ENCODE measurements at places on chromosomes 13 and 19.

DNA sequence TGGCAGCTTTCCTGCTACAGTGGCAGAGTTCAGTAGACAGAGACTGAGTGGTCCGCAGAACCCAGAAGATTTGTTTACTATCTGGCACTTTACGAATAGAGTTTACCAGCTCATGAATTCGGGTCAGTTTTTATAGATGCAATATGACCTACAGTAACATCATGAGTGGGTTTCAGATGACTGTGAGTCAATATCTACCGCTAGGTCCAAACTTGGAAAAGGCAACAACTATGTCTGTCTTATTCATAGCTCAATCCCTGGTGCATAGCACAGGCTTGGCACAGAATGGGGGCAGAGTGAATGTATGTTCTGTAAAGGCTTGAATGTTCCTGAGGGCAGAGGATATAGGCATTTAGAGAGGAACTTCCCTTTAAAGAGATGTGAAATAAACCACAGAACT, 65.2 kb downstream of the RAP2A start:
- H3K4me1 ChIP-seq = no peaks in the 10 kb centered on the region
- H3K4me3 ChIP-seq = no peak overlapping the region
- H3K36me3 ChIP-seq = no peaks in the 10 kb centered on the region
- H3K27me3 ChIP-seq = peaks cover 2% of the 10 kb centered on the region
- no peak overlapping the region for H3K27ac ChIP-seq

DNA sequence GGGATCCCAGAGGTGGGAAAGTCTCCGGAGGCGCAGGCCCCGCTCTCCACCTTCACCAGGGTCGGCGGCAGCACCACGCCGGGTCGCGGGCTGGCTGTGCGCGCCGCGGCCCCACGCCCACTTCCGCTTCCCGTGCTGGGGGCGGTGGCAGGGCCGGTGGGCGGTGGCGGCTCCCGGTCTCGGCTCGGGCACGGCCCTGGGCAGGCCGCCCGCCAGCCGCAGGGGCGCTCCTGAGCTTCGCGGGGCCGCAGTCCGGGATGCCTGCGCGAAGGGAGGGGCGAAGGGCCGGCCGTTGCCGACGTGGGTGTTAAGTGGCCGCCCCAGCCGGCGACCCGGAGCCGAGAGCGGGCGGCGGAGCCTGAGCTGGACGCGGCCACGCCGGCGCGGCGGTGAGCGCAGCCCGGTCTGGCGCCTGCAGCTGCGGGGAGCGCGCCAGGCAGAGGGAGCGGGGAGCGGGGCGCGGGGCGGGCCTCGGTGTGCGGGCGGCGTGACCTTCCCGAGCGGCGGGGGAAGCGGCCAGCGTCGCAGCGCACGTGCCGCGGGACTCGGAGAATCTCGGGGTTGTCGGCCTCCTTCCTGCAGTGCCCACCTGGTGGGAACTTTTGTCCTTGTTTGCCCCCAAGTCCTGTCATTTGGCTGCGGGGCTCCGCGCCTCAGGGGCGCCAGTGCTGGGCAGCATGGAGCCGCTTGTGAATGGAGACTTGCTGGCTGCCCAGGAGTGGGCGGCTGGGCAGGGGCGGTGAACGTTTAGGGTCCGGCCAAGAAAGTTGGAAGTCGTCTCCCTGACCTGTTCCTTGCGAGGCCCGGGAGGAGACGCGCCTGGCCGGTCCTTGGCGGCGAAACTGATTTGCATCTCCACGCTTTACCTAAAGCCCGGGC, at the start of gene SLC25A15:
TSS of gene SLC25A15 (plus strand) at position 337 of the 879 bp plus-strand sequence. CDS start 3,616 bp downstream, outside the sequence.
- H3K36me3 ChIP-seq = no peaks in the 10 kb centered on the region
- peak within 1 kb of the TSS; percentile 76 for H3K4me3 ChIP-seq
- peaks cover 19% of the 10 kb centered on the region for H3K4me1 ChIP-seq
- peak within 1 kb of the TSS; percentile 59 for H3K27ac ChIP-seq
- DNase-seq = peak; percentile 72
- H3K27me3 ChIP-seq = no peaks in the 10 kb centered on the region

GRCh38 chr13:102812611-102813287, 13.8 kb downstream of the BIVM start:
- H3K27me3 ChIP-seq = no peaks in the 10 kb centered on the region
- peaks cover 27% of the 10 kb centered on the region for H3K4me1 ChIP-seq
- H3K36me3 ChIP-seq = peaks cover 29% of the 10 kb centered on the region
- H3K4me3 ChIP-seq = no peak overlapping the region

DNA sequence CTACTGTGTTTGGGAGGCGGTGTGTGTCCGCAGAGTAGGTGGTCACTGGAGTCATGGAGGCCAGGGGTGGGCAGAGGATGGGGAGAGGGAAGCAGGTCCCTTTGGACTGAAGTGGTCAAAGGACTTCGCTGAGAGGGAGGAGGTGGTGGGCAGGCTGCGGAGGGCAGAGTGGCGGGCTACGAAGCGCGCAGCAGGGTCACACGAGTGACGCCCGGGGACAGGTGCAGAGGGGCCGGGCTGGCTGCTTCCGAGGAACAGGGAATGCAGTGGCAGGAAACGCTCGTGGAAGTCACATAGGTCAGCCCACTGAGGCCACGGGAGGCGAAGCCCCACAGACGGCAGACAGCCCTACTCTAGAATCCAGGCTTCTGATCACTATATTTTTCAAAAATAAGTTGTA, 111.5 kb downstream of the URI1 start:
- H3K36me3 ChIP-seq = no peaks in the 10 kb centered on the region
- DNase-seq = no peak
- no peak overlapping the region for H3K27ac ChIP-seq
- no peaks in the 10 kb centered on the region for H3K4me1 ChIP-seq

GRCh38 chr19:29559743-29560142, 33.9 kb downstream of the VSTM2B start:
- no peak overlapping the region for H3K27ac ChIP-seq
- DNase-seq = no peak
- H3K27me3 ChIP-seq = peaks cover 10% of the 10 kb centered on the region
- H3K4me3 ChIP-seq = no peak overlapping the region
- H3K4me1 ChIP-seq = peaks cover 5% of the 10 kb centered on the region
- peaks cover 3% of the 10 kb centered on the region for H3K36me3 ChIP-seq

DNA sequence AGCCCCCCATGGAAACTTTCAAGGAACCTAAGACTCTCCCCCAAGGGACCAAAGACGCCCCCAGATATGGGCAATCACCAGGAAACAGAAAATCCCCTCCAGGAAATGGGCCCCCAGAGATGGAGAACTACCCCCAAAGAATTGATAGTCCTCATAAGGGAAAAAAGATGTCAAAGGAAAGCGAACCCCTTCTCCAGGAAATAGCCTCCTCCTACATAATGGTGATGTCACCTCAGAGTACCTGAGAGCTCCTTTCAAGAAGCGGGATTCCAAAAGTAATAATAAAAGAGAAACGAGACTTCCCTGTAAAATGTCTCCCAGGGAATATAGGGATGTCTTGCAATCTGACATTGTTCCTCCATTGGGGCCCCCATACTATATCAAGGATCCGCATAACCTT, 1.1 kb downstream of the CDKN2D start:
- peaks cover 39% of the 10 kb centered on the region for H3K4me1 ChIP-seq
- no peaks in the 10 kb centered on the region for H3K27me3 ChIP-seq
- peaks cover 18% of the 10 kb centered on the region for H3K36me3 ChIP-seq
- no peak for DNase-seq
- peak overlapping the region; percentile 95 for H3K4me3 ChIP-seq

GRCh38 chr13:114200399-114200911, 21.4 kb downstream of the CFAP97D2 start:
- no peak overlapping the region for H3K4me3 ChIP-seq
- peaks cover 5% of the 10 kb centered on the region for H3K27me3 ChIP-seq
- H3K27ac ChIP-seq = no peak overlapping the region
- DNase-seq = no peak
- peaks cover 1% of the 10 kb centered on the region for H3K36me3 ChIP-seq
- peaks cover 22% of the 10 kb centered on the region for H3K4me1 ChIP-seq

DNA sequence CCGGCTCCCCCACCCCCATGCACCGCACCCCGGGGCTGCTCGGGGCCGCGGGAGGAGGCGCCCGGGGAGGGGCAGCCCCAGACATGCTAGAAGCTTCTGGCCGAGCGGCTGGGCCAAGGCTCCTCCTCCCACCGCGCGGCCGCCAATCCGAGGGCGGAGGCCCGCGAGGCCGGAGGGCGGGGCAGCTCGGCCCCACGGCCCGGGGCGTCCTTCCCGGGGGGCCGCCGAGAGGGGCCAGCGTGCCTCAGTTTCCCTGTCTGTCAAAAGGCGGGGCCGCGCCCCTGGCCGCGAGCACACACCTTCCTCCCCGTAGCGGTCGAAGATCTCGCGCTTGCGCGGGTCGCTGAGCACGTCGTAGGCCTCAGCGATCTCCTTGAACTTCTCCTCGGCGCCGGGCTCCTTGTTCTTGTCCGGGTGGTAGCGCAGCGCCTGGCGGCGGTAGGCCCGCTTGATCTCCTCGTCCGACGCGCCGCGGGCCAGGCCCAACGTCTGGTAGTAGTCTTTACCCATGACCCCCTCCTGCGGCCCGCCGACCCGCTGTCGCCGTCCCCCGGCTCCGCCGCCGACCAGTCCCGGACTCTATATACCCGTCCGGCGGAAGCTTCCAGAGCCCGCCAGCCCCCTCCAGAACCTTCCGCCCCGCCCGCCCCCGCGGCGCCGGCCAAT, at the start of gene DNAJB1:
TSS of gene DNAJB1 (minus strand) at position 558 of the 666 bp plus-strand sequence. CDS start at position 510, 48 bp downstream.
- H3K27me3 ChIP-seq = peaks cover 2% of the 10 kb centered on the region
- peak within 1 kb of the TSS; percentile 94 for H3K27ac ChIP-seq
- peaks cover 32% of the 10 kb centered on the region for H3K36me3 ChIP-seq
- peak; percentile 73 for DNase-seq
- peak within 1 kb of the TSS; percentile 91 for H3K4me3 ChIP-seq

GRCh38 chr13:45511310-45512097, 46.8 kb downstream of the COG3 start:
- no peak overlapping the region for H3K4me3 ChIP-seq
- peaks cover 9% of the 10 kb centered on the region for H3K4me1 ChIP-seq
- no peaks in the 10 kb centered on the region for H3K27me3 ChIP-seq

GRCh38 chr13:35139591-35139990, 197.5 kb downstream of the NBEA start:
- H3K4me1 ChIP-seq = peaks cover 16% of the 10 kb centered on the region
- no peak overlapping the region for H3K27ac ChIP-seq
- no peaks in the 10 kb centered on the region for H3K36me3 ChIP-seq
- H3K4me3 ChIP-seq = no peak overlapping the region
- DNase-seq = no peak
- no peaks in the 10 kb centered on the region for H3K27me3 ChIP-seq

DNA sequence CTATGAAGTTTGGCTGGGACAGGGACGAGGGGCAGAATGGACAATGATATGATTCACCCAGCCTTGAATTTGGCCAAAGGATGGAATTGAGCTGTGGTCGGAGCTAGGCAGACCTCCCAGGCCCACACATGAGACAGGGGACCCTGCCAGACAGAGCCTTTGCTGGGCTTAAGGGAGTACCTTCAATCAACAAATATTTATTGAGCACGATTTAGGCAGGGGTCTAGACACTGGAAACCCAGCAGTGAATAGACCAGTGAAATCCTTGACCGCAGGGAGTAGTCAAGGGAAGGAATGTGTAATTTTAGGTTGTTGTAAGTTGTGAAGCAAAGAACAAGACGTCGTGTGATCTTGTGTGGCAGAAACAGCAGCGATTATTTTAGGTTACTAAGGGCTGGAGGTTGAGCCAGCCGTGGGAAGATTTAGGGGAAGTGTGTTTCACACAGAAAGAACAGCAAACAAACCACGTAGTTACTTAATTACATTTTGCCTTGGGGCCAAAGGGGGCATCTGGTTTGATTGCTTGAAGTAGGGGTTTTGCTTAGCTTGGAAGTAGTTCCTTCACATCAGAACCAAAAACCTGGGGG, 16.9 kb upstream of the AP1M2 start:
- peak overlapping the region; percentile 99 for H3K4me3 ChIP-seq
- peaks cover 8% of the 10 kb centered on the region for H3K27me3 ChIP-seq
- peak overlapping the region; percentile 100 for H3K27ac ChIP-seq
- H3K4me1 ChIP-seq = peaks cover 24% of the 10 kb centered on the region

DNA sequence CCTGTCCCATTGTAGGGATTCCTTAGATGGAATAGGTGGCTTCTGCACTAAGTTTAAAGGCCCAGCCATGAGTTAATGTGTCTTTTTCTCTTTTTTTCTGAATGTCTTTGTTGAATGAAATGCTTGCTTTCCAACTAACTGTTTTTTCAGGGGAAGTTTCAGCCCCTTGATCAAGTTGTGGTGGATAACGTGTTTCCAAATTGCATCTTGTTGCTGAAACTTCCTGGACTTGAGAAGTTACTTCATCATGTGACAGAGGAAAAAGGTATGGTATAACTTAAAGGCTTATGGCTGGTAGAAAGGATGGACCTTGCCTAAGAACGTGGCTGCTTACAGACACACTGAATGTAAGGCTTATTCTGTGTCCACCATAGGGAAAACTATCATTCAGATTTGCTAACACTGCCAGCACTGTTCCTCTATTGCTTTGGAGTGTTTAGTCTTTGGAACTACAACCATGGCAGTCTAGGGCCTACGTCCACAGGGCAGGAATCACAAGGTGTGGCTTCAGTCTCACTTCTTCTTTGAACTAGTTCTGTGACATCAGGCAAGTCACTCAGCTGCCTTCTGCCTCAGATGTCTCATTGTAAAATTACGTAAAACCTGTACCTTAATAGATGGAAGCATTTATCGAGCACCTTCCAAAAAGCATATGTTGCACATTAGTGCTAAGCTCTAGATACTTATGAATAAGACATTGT, 25.3 kb downstream of the RNASEH2B start:
- H3K27ac ChIP-seq = no peak overlapping the region
- peaks cover 64% of the 10 kb centered on the region for H3K36me3 ChIP-seq
- H3K4me3 ChIP-seq = no peak overlapping the region
- H3K4me1 ChIP-seq = no peaks in the 10 kb centered on the region
- no peak for DNase-seq
- no peaks in the 10 kb centered on the region for H3K27me3 ChIP-seq

DNA sequence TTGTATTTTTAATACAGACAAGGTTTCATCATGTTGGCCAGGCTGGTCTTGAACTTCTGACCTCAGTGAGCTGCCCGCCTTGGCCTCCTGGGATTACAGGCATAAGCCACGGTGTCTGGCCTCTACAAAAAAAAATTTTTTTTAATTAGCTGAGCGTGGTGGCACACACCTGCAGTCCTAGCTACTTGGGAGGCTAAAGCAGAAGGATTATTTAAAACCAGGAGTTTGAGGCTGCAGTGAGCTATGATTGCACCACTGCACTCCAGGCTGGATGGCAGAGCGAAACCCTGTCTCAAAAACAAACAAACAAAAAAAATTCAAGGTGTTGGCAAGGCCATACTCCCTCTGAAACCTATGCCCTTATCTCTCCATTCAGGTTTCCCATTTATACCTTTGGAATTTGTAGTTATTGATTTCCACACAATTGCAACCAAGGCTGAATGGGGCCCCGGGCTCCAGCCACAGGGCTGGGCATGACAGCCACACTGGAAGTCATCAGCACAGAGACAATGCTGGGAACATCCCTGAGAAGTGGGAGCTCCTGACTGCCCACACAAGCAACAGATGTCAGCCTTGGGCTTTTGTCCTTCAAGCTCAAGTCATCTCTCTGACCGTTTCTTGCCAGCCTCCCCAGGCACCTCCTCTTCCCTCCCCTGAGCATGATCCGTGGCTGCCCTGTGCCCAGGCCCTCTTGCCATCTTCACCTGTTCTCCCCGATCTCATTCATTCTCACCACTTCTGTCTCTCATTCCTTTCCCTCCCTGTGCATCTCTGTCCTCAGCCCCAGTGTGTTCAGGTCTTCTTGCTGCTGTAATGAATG, 27.2 kb upstream of the CALM3 start:
- no peak for DNase-seq
- H3K4me1 ChIP-seq = peaks cover 9% of the 10 kb centered on the region
- no peak overlapping the region for H3K4me3 ChIP-seq
- peaks cover 15% of the 10 kb centered on the region for H3K27me3 ChIP-seq

GRCh38 chr13:64688893-64689677, 2541.1 kb downstream of the PCDH9 start:
- no peaks in the 10 kb centered on the region for H3K27me3 ChIP-seq
- no peak overlapping the region for H3K4me3 ChIP-seq
- DNase-seq = no peak

Measured in activated T-helper 1 cell treated with anti-CD3 and anti-CD28 coated beads, Interleukin-12 subunit alpha, Interleukin-12 subunit beta, Interleukin-2, Interleukin-4 antibody, amounts not matched to agents 30 ng/mL and 10 ng/mL and 1 ng/mL, durations not matched to agents 14 hours and 24 hours and 36 hours (primary cell).